ENCODE measurements at places on chromosomes 7 and 10. TPM values are rescaled to one million over a fixed set of nuclear protein-coding genes. Genes with fewer than 3 reads are reported as not detected.

The GPNMB gene
- total RNA-seq: 1.1 TPM

- no peak for DNase-seq
Observed at GRCh38 chr7:94190599-94191061, 186.5 kb upstream of the BET1 start.

The IMPDH1 gene
- 42.3 TPM for total RNA-seq

DNA sequence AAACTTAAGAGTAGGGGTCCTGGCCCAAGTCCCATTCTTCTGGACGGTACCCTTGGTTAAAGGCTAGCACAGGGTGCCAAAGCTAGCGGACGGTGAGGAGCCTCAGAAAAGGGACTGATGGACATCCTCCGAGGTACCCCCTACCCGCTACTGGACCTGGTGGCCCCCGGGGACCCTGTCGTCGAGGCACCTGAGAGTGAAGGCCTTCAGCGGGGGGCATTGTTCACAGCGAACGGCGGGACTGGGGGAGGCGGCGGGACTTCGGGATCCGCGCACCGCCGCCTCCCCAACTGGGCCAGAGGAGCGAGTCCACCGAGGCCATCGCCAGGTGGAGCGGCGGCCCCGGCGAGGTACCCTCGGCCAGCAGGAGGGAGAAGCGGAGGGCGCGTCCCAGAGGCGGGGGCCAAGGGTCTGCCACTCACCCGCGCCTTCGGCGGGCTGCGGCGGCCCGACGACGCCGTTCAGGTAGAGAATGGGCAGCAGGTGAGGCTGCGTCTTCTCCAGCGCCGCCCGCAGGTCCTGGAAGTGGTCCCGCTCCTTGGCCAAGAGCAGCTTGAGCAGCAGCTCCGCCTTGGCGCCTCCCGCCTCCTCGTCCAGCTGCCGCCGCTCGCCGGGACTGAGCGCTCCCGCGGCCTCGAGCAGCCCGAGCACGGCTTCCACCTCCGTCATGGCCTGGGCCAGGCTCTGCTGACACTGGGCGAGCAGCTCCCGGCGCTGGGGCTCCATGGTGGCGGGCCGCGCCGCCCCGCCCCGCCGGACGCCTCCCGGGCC, 575 bp downstream of the DLG5 start:
- peak; percentile 23 for DNase-seq

- DNase-seq: no peak
Observed at GRCh38 chr7:50273870-50274269, 30.6 kb upstream of the IKZF1 start.

The TRIM73 gene
- total RNA-seq: 4.0 TPM

DNA sequence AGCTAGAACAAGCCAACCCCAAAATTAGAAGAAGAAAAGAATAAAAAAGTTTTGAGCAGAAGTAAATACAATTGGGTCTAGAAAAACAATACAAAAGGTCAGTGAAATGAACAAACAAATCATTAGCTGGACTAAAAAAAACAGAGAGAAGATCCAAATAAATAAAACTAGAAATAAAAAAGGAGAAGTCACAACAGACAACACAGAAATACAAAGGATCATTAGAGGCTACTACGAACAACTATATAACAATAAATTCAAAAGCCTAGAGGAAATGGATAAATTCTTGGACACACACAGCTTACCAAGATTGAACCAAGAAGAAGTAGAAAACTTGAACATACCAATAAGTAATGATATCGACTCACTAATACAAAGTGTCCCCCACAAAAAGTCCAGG, 13.4 kb upstream of the ADRA2A start:
- DNase-seq: no peak

DNA sequence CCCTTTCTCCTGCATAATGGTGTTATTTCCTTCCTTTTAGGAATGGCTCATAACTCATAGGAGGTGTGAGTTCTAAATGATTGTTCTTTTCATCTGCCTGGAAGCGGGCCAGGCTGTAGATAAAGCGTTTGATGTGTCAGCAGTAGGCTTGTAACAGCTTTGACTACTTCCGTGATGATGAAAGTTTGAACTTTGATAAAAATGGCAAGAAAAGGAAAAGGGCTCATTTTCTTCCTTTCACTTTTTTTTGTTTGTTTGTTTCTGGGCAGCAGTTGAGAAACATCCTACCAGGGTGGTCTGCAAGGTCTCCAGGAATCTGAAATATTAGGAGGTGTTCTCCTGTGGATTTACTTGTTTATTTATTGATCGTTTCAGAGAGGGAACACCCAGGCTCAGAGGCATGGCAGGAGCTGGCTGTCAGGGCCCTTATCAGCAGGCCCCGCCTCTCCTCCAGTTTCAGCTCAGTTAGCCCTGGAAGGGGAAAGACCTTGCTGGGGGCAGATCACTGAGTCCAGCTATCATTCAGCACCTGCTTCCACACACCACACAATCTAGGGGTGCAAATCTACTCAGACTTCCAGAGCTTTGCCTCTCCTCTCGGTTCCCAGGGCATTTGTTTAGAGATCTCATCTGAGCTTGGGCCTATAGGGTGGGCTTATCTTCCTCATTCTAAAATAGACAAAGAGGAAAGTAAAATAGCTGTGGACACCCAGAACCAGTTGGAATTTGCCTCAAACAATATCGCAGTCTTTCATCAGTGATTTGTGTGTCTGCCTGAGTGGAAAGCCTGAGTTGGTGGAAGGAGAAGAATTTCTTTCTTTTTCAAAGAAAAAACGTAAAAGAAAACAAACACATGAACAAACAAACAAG, 130.9 kb downstream of the BMPER start:
- DNase-seq: no peak

DNA sequence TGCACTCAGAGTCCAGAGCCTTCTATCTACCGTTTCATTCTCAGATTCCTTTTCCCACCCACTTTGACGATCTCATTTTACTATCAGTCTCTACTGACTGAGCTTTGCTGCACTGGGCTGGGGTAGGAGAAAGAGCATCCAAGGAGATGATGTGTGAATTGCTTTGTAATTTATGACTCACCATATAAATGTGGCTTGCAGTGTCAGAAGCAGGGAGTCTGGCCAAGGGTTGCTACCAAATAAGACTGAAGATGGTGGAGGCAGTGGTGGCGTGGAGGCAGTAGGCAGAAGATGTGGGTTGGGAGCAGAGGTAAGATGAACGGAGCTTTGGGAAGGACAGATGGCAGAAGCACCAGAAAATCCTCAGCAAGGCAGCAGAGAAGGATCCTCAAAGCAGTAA, 73.3 kb upstream of the AGK start:
- no peak for DNase-seq

GRCh38 chr10:11827006-11827405, 3.9 kb downstream of the PROSER2 start:
- DNase-seq: no peak

The ACTL6B gene
- total RNA-seq: not detected

- DNase-seq: no peak
Observed at GRCh38 chr7:121273467-121274167, 55.2 kb upstream of the WNT16 start.

DNA sequence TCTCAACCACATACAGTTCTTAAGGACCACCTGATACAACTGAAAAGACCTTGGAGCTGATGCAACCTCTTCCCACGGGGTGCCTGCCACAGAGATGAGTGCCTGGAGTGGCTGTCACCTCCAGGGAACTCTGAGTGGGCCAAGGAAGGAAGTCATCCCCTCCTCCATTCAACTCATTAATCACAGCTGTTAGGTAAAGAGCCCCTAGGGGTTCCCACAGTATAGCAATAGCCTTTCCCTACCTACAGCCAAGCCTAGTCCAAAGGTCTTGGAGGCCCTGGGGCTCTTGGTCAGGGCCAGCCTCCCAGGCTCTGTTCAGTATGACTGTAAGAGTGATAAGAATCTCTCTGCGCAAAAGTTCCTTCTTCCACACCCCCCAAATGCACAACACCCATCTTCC, 70.4 kb upstream of the NFE2L3 start:
- DNase-seq: no peak

GRCh38 chr7:153887749-153888569, 164.2 kb upstream of the DPP6 start:
- DNase-seq: no peak

The HDAC9 gene
- 149 TPM for total RNA-seq

The VWDE gene
- total RNA-seq: not detected
